ENCODE measurements at places on chromosomes 13 and 19. TPM values are rescaled to one million over a fixed set of nuclear protein-coding genes. Genes with fewer than 3 reads are reported as not detected.

The OR1I1 gene
- total RNA-seq: not detected

The ADAMTS10 gene
- total RNA-seq: 4.7 TPM

The LAIR2 gene
- not detected for total RNA-seq

The ARGLU1 gene
- total RNA-seq: 35.6 TPM

The NLRP5 gene
- total RNA-seq: not detected

The OR7C1 gene
- not detected for total RNA-seq

The SERP2 gene
- 11.6 TPM for total RNA-seq

The FXYD1 gene
- 619 TPM for total RNA-seq

- no peaks in the 10 kb centered on the region for H3K27me3 ChIP-seq
- no peak for DNase-seq
- peaks cover 8% of the 10 kb centered on the region for H3K4me1 ChIP-seq
- H3K27ac ChIP-seq: no peak overlapping the region
- H3K36me3 ChIP-seq: no peaks in the 10 kb centered on the region
- H3K4me3 ChIP-seq: no peak overlapping the region
Measured at GRCh38 chr13:80447747-80448146, 106.8 kb upstream of the SPRY2 start.

GRCh38 chr13:73910733-73911132 lies 223.5 kb downstream of the KLF12 start:
- no peaks in the 10 kb centered on the region for H3K36me3 ChIP-seq
- H3K4me1 ChIP-seq: peaks cover 9% of the 10 kb centered on the region
- DNase-seq: no peak
- H3K4me3 ChIP-seq: no peak overlapping the region
- H3K27ac ChIP-seq: no peak overlapping the region
- H3K27me3 ChIP-seq: no peaks in the 10 kb centered on the region

DNA sequence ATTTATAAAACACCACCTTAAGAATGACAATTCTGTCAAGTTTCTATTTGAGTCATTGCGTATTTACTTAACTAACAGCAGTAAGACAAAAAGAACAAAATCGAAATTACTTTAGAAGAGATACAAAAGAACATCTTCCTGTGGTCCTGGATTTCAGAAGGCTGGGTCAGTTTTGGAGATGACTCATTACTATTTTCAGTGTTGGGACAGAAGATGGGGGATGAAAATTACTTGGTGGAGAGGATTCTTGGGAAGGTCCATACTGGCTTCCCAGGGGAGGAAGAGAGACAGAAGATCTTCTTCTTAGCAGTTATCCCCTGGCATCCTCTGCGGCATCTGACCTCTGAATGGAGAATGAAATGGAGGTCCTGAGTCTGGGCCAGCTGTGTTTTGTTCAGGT lies 33.5 kb upstream of the CSNK1A1L start:
- no peaks in the 10 kb centered on the region for H3K36me3 ChIP-seq
- H3K27ac ChIP-seq: no peak overlapping the region
- H3K4me1 ChIP-seq: no peaks in the 10 kb centered on the region
- H3K4me3 ChIP-seq: no peak overlapping the region
- no peaks in the 10 kb centered on the region for H3K27me3 ChIP-seq

DNA sequence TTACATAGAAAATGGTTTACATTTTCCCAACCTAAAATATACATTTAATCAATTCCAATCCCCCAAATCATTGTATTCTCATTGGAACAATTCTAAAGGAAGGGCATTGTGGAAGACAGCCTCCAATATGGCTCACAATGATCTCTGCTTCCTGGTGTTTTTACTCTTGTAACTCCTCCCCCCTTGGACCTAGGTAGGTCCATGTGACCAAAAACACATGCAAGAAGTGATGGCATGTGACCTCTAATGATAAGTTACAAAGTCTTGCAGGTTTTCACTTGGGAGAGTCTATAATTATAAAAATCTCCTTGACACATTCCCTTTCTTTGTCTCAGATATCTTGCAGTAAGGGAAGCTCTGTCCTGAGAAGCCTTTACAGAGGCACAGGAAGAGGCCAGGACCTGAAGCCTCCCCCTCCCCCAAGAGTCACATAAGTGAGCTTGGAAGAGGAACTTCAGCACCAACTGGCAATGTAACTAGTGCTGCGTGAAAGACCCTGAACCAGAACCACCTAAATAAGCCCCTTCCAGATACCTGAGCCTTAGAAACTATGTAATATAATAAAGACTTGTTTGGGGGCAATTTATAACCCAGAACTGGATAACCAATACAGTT lies 816.2 kb upstream of the ATXN8OS start:
- no peaks in the 10 kb centered on the region for H3K4me1 ChIP-seq
- no peak overlapping the region for H3K4me3 ChIP-seq
- no peak overlapping the region for H3K27ac ChIP-seq

- no peak for DNase-seq
- H3K36me3 ChIP-seq: no peaks in the 10 kb centered on the region
- no peaks in the 10 kb centered on the region for H3K4me1 ChIP-seq
- no peak overlapping the region for H3K4me3 ChIP-seq
Measured at GRCh38 chr13:43514311-43514710, 272.5 kb downstream of the ENOX1 start.

- H3K4me3 ChIP-seq: no peak overlapping the region
- no peak overlapping the region for H3K27ac ChIP-seq
- H3K27me3 ChIP-seq: no peaks in the 10 kb centered on the region
Measured at GRCh38 chr19:33604651-33605050, 17.1 kb upstream of the CHST8 start.
